ENCODE measurements at places on chromosomes 6 and 20.

DNA sequence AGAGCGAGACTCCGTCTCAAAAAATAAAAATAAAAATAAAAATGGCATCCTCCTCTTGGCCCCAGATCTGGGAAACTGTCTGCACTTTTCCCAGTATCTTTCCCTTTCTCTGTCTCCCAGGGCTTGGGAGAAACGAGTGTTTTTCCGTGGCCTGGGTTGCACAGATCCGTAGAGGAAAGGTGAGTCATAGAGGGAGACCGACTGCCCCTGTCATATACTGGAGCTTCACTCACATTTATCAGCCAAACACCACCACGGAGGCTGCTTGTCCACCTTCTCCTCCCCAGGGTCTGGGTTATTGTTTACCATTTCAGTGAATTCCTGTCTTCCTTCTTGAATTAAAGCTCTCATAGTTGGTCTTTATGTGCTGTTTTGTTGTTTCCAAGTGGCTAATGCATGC lies 31.9 kb upstream of the EIF2S2 start:
- H3K4me1 ChIP-seq: no peaks in the 10 kb centered on the region
- no peak for DNase-seq
- no peak overlapping the region for H3K4me3 ChIP-seq

- H3K4me3 ChIP-seq: no peak overlapping the region
- no peaks in the 10 kb centered on the region for H3K27me3 ChIP-seq
- no peaks in the 10 kb centered on the region for H3K36me3 ChIP-seq
- no peak for DNase-seq
- no peak overlapping the region for H3K27ac ChIP-seq
- H3K4me1 ChIP-seq: no peaks in the 10 kb centered on the region
Measured at GRCh38 chr20:19304389-19304788, 91.9 kb downstream of the SLC24A3 start.

DNA sequence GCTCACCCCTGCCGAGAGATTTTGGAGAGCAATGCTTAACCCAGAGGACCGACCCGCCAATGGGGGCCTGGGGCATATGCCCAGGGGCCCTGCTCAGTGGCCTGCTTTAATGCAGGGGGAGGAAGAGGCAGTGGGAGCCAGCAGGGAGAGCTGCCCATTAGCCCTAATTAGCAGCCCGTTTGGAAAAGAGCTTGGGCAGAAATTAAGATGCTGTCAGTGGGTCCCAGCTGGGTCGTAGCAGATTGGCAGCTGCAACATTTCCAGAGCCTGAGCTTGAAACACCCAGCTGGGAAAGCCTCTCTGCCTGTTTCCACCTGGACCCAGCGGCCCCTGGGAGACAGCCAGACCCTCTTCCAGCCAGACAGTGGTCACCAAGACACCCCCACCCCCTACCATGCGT lies 39.5 kb downstream of the CD40 start:
- no peak overlapping the region for H3K4me3 ChIP-seq
- no peaks in the 10 kb centered on the region for H3K4me1 ChIP-seq
- H3K27ac ChIP-seq: no peak overlapping the region
- no peaks in the 10 kb centered on the region for H3K27me3 ChIP-seq

DNA sequence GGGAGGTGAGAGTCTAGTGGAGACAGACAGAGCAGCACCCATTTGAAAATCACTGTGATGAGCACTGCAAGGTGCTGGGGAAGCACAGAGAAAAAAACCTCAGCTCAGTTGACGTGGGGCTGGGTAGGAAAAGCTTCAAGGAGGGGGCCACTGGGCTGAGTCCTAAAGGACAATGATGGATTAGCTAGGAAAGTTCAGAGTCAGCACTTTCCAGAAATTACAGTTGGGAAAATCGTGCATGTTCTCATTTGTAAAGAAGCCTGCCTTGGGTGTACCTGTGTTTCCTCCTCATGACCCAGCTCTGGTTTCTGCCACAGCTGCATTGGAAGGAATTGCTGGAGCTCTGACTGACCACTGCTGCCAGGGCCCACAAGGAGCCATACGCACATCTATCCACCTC lies 221.3 kb downstream of the FARS2 start:
- no peak for DNase-seq
- no peak overlapping the region for H3K27ac ChIP-seq
- no peak overlapping the region for H3K4me3 ChIP-seq

GRCh38 chr6:163640641-163641040 lies 226.1 kb downstream of the QKI start:
- no peak for DNase-seq
- no peaks in the 10 kb centered on the region for H3K36me3 ChIP-seq
- no peak overlapping the region for H3K27ac ChIP-seq
- peaks cover 8% of the 10 kb centered on the region for H3K4me1 ChIP-seq
- H3K27me3 ChIP-seq: no peaks in the 10 kb centered on the region
- H3K4me3 ChIP-seq: no peak overlapping the region

DNA sequence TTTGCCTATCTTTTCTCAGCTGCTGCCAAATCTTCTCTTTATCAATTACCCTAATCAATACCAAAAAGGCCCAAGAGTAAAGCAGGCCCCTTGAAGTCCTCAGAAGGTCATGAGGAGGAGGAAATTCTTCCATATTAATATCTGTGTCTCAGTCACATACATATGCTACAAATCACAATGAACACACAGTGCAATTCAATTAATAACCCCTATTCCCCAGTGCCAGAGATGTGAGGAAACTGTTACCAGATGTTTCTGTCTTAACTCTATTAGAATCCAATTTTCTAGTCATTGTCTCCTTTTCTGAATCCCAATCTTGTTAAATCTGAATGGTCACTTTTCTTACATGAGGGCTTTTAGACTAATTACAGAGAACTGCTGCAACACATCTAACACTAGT lies 45.9 kb upstream of the SLC2A12 start:
- H3K4me3 ChIP-seq: no peak overlapping the region
- no peak for DNase-seq
- no peaks in the 10 kb centered on the region for H3K27me3 ChIP-seq
- H3K27ac ChIP-seq: no peak overlapping the region
- H3K4me1 ChIP-seq: no peaks in the 10 kb centered on the region

DNA sequence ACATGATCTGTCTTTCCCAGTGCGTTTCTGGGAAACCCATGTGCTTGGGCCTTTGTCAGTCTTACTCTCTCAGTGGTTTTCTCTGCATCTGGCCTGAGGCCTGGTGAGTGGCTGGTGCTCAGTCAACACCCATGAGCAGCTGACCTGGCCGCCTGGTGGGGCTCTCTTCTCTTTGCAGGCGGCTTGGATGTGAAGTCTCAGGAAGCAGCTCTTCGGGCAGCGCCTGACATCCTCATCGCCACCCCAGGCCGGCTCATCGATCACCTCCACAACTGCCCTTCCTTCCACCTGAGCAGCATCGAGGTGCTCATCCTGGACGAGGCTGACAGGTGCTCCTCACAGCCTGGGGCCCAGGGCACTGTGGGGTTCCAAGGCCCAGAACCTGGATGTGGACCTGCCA lies 10.8 kb downstream of the DDX27 start:
- H3K36me3 ChIP-seq: peaks cover 99% of the 10 kb centered on the region
- H3K4me3 ChIP-seq: no peak overlapping the region
- no peaks in the 10 kb centered on the region for H3K27me3 ChIP-seq
- H3K4me1 ChIP-seq: no peaks in the 10 kb centered on the region
- DNase-seq: no peak
- no peak overlapping the region for H3K27ac ChIP-seq

DNA sequence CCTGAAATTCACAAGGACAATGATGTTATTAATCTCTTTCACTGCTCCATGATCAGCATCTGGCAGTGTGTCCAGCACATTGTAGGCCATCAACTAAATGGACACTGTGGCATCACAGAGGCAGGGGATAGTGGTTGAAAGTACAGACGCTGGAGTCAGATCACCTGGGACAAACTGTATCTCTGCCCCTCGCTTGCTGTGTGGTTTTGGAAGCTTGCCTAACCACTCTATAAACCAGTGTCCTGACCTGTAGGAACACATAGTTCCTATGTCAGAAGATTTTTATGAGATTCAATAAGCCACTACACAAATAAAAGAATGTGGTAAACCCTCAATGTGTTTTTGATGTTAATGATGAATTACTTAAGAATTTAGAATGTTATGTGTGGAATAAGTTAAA lies 219.3 kb upstream of the RNF217 start:
- DNase-seq: no peak
- H3K36me3 ChIP-seq: no peaks in the 10 kb centered on the region
- no peaks in the 10 kb centered on the region for H3K27me3 ChIP-seq
- H3K4me1 ChIP-seq: no peaks in the 10 kb centered on the region

GRCh38 chr6:120378582-120379220 lies 955.6 kb downstream of the TBC1D32 start:
- H3K27me3 ChIP-seq: no peaks in the 10 kb centered on the region
- no peak for DNase-seq
- H3K36me3 ChIP-seq: no peaks in the 10 kb centered on the region
- H3K4me1 ChIP-seq: no peaks in the 10 kb centered on the region

GRCh38 chr6:139823099-139823807 lies 448.8 kb upstream of the CITED2 start:
- no peak for DNase-seq
- H3K36me3 ChIP-seq: no peaks in the 10 kb centered on the region
- peaks cover 8% of the 10 kb centered on the region for H3K4me1 ChIP-seq
- H3K27ac ChIP-seq: no peak overlapping the region
- H3K4me3 ChIP-seq: no peak overlapping the region

GRCh38 chr6:130708338-130708737 lies 118.9 kb upstream of the SMLR1 start:
- H3K27ac ChIP-seq: no peak overlapping the region
- no peaks in the 10 kb centered on the region for H3K36me3 ChIP-seq
- H3K27me3 ChIP-seq: no peaks in the 10 kb centered on the region

GRCh38 chr6:131646249-131646670 lies 9.2 kb downstream of the ENPP3 start:
- H3K36me3 ChIP-seq: no peaks in the 10 kb centered on the region
- DNase-seq: no peak
- H3K4me1 ChIP-seq: no peaks in the 10 kb centered on the region
- no peak overlapping the region for H3K27ac ChIP-seq
- no peak overlapping the region for H3K4me3 ChIP-seq
